GM12864 (cell line): ENCODE measurements at places on chromosomes 11 and 22.

GRCh38 chr22:44244265-44244822, 63.6 kb downstream of the PARVG start:
- DNase-seq, result no peak

- no peak for DNase-seq
Measured at GRCh38 chr22:46105494-46106278, 44.6 kb upstream of the PPARA start.

DNA sequence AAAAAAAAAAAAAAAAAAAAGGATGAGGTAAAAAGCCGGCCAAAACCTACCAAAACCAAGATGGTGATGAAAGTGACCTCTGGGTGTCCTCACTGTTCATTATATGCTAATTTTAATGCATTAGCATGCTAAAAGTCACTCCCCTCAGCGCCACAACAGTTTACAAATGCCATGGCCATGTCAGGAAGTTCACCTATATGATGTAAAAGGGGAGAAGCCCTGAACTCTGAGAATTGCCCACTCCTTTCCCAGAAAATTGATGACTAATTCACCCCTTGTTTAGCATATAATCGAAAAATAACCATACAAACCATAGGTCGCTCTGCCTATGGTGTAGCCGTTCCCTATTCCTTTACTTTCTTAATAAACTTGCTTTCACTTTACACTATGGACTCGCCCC, 11.1 kb downstream of the C11orf96 start:
- no peak for DNase-seq

DNA sequence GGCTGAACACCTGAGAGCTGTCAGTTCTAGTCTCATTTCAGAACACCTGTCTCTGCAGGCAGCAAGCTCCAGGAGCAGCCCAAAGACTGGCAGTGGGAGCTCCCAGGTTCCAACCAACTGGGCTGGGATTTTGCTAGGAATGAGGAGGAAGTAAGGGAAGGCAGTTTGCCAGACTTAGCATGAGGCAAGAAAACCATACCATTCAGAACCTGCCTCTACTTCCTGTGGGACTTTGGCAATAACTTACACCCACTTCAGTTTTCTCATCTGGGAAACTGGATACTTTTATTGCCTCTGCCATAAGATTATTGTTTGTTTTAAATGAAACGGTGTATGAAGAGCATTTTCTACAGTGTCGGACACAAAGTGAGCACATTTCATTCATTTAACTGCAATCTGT, 363.7 kb upstream of the ISX start:
- no peak for DNase-seq

DNA sequence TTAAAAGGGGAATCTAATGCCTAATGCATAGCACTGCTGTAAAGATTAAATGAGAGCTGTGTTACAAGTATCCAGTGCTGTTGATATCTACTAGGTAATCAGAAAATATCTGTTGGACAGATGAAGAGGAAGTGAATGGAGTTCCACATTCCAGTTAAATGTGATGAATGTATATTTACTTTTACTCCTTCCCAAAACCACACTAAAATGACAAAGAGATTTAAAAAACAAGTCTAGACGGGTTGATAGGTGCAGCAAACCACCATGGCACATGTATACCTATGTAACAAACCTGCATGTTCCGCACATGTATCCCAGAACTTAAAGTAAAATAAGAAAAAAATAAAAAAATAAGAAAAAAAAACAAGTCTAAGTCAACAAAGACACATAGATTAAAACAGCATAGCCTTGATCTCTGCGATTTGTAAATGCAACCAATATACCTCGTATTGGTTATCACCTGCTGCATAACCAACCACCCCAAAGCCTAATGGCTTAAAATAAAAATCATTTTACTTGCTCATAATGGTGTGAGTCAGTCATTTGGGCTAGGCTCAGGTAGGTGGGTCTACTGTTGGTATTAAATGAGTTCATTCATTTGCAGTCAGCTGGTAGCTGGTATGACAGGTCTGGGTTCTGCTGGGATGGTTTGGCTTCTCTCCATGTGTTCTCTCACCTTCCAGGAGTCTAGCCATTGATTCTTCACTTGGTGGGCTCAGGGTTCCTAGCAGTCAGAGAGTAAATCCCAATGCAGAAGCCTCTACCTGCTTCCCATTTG, 39.7 kb upstream of the SLC6A5 start:
- DNase-seq, result no peak

DNA sequence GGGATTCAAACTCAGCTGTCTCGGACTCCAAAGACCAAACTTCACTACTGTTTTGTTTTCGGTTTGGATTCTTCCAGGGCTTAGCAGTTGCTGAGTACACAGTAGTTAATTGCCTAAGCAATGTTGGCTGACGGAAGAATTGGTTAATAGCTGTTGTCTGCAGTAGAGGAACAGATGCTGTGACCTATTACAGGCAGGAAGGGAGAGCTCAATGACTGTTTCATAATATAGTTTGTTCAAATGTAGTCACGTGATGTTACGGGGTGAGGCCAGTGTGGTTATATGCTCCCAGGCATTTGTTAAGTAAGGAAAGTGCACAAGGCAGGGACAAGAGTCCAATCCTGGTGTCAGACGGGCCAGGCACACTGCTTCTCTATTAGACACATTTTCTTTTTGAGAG, 222.6 kb upstream of the CCDC90B start:
- no peak for DNase-seq

DNA sequence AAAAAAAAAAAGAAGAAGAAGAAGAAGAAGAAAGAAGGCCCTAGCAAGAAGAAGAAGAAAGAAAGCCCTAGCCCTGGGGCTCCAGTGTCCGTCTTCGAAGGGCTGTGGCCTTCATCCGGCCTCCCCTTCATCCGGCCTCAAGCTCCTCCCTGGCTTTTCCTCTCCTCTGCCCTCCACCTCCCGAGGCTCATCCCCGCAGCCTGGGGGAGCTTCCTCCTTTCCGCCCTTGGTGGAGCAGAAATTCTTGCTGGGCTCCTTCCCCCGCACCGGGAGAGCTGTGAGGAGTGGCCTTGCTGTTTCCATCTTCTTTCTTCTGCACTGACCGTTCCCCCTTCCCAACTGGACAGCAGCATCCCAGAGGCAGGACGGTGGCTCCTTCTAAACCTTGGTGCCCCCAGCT, 9.5 kb upstream of the LTO1 start:
- DNase-seq, result no peak

GRCh38 chr11:540583-541432, 3.5 kb downstream of the LRRC56 start:
- no peak for DNase-seq

DNA sequence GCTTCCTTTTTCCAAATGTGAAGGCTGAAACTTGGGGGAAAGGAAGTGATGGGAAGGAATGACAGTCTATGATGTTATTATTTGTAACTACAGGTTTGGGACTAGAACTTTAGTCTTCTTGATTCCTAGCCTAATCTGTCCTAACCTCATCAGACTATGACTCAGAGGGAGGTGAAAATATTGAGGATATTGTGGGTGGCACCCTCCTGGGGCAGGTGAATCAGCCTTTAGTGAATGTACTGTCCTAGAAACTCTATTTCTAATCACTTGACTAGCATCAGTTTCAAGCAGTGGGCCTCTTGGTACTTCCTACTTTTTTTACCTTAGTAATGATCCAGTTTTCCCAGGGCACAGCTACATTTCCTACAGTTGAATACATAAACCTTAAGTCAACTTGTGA, 829.0 kb upstream of the API5 start:
- DNase-seq, result no peak

GRCh38 chr22:29217827-29218757, 12.4 kb downstream of the EMID1 start:
- no peak for DNase-seq

DNA sequence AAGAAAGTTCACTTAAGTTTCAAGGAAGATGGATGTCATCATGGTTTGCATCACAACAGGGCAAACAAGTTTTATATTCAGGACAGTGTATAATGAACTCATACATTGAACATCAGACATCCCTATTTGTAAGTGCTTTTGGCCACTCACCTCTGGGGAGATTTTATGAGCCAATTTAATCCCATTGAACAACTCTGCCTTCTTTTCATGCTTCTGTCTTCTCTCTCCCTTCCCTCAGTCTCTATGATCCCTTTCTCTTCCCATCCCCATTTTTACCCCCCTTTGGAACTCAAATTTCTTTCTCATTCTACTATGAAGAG, 234.3 kb upstream of the POU2AF2 start:
- DNase-seq, result no peak

GRCh38 chr11:11813288-11813962, 28.3 kb upstream of the USP47 start:
- no peak for DNase-seq

GRCh38 chr11:16604794-16605388, 133.6 kb upstream of the C11orf58 start:
- DNase-seq, result no peak

GRCh38 chr11:61021661-61022212, 50.3 kb downstream of the CD6 start:
- DNase-seq, result no peak

GRCh38 chr11:67285541-67286498, 3.3 kb upstream of the ANKRD13D start:
- no peak for DNase-seq

GRCh38 chr11:45267052-45267451, 19.1 kb downstream of the SYT13 start:
- no peak for DNase-seq

DNA sequence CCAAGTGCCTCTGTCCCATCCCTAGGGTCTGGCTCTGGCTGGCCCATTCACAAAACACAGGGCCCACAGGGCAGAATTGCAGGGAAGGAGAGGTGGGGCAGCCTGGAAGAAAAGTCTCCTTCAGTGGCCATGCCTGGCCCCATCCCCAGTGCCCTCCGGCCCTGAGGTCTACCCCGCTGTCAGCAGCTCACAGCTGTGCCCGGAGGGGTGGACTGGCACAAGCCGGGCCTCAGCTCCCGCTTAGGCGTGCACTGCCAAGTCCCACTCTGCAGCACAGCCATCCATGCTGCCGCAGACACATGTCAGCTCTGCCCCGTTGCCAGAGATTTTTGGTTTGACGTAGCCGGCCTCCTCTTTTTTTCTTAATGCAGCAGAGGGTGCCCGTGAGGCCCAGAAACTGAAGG, 3.9 kb upstream of the SCN2B start:
- DNase-seq, result no peak

DNA sequence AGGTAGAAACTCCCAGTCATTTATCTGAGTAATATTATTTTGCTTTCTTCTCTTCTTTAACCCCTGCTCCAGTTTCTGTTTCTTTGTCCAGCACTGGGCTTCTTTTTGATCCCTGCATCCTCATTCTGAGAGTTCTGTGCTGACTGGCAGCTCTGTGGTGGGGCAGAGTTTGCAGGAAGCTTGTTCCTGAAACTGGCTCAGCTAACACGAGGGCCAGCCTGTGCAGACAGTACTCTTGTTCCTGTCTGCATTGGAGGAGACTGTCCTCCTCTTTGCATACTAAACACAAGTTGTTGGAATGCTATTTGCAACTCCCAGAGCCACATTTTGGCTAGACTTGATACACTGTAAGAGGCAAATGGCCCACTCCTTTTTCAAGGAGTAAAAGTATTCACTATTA, 93.1 kb upstream of the HORMAD2 start:
- DNase-seq, result no peak

DNA sequence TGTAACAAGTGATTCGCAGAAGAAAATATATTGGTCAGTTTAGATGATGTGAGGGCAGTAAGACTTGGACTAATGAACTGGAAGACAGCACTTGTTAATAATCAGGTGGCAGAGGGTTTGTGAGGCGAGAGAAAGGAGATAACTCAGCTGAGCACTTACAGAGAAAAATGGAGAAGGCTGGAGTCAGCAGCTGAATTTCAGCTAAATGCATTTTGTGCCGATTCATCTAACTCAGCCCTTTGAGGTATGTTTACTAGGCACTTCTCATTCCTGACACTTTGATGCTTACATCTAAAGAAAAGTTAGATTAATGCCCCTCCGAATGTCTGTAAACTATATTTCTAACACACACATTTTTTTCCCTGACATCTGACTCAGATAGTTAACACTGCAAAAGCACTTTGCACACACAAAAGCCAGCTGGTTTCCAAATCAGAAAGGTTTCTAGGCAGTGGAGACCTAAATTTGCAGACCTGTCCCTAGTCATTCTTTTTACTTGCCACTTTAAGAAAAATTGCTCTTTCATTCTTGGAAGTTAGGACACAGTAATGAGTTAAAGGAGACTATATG, 859.5 kb upstream of the CCDC90B start:
- DNase-seq, result no peak

GRCh38 chr11:44833877-44834452, 107.2 kb downstream of the TSPAN18 start:
- DNase-seq, result no peak

- DNase-seq, result no peak
Measured at GRCh38 chr11:59728154-59728553, 14.5 kb upstream of the OR10V1 start.

DNA sequence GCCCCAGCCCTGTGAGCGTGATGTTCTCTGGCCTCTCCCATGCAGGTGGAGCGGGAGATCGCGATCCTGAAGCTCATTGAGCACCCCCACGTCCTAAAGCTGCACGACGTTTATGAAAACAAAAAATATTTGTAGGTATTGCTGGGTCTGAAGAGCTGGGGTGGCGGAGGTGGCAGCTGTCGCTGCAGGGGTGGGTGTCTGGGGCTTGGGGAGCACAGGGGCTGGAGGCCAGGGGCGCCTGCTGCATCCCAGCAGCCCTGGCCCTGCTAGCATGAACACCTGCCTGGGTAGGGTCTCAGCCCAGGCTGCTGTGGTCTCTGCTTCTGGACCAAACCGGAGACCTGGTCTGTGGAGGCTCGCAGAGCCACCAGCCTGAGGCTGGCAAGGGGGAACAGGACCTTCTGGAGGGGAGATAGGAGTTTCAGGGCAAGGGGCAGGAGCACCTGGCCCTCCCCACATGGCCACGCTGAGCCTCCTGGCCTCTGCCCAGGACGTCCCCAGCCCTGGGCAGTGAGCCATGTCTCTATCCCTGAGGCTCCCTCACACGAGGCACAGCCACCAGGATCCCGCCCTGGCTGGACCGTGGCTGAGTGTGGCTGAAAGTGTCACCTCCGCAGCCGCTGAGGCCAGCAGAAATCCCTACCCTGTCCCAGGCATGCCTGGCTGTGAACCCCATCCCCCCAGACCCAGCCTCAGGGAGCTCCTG, 48.2 kb downstream of the MOB2 start:
- no peak for DNase-seq
